Stimulated activated naive B cell treated with anti-CD40 and anti-IgM and Interleukin-4, amounts not matched to agents 10 μg/mL and 1 μg/mL and 100 μg/mL, for 72 hours (primary cell): ENCODE measurements at places on chromosomes 16 and 17.

DNA sequence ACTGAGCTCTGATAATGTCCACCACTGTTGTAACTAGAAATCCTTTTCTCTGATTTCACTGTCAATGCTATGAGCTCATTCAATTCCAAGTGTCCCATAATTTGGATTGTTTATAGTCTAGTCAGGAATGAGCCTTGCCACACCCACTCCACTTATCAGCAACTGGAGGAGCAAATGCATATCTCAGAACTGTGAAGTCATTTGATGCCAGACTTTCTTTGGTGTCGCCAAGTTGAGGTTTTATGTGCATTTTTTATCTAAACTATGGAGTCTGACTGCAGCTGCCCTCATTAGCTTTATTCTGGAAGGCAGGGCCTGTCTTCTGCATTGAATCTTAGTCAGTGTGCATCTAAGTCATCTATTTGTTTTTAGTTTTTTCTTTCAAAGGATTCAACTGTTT lies 361.3 kb downstream of the PMP22 start:
- no peaks in the 10 kb centered on the region for H3K4me1 ChIP-seq
- H3K4me3 ChIP-seq, result no peak overlapping the region
- no peak for DNase-seq
- H3K27me3 ChIP-seq, result no peaks in the 10 kb centered on the region
- no peak overlapping the region for H3K27ac ChIP-seq
- no peaks in the 10 kb centered on the region for H3K36me3 ChIP-seq

- no peaks in the 10 kb centered on the region for H3K36me3 ChIP-seq
- no peak for DNase-seq
- H3K27ac ChIP-seq, result no peak overlapping the region
- H3K27me3 ChIP-seq, result peaks cover 16% of the 10 kb centered on the region
- H3K4me3 ChIP-seq, result no peak overlapping the region
These were observed 209.1 kb downstream of the IRF8 start for GRCh38 chr16:86108062-86108461.

- DNase-seq, result no peak
- no peak overlapping the region for H3K4me3 ChIP-seq
- no peak overlapping the region for H3K27ac ChIP-seq
- no peaks in the 10 kb centered on the region for H3K27me3 ChIP-seq
- H3K36me3 ChIP-seq, result no peaks in the 10 kb centered on the region
These were observed 1747.9 kb downstream of the TP53TG3F start for GRCh38 chr16:35207059-35207999.

GRCh38 chr16:12440228-12440530 lies 363.5 kb downstream of the CPPED1 start:
- no peak for DNase-seq
- peaks cover 72% of the 10 kb centered on the region for H3K36me3 ChIP-seq
- H3K27me3 ChIP-seq, result no peaks in the 10 kb centered on the region
- no peak overlapping the region for H3K27ac ChIP-seq
- peaks cover 29% of the 10 kb centered on the region for H3K4me1 ChIP-seq

DNA sequence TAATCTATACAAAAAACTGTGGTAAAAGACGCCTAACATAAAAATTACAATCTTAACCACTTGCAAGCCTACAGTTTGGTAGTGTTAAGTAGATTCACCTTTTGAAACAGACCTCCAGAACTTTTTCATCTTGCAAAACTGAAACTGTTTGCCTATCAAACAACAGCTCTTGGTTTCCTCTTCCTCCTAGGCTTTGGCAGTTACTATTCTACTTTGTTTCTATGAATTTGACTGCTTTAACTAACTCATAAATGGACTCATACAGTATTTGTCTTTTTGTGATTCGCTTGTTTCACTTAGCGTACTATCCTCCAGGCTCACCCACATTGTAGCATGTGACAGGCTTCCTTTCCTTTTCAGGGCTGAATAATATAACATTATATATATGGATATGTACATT lies 97.0 kb downstream of the PRKCA start:
- no peaks in the 10 kb centered on the region for H3K36me3 ChIP-seq
- H3K27me3 ChIP-seq, result peaks cover 7% of the 10 kb centered on the region
- no peaks in the 10 kb centered on the region for H3K4me1 ChIP-seq
- H3K4me3 ChIP-seq, result no peak overlapping the region
- DNase-seq, result no peak
- no peak overlapping the region for H3K27ac ChIP-seq
